ENCODE measurements at places on chromosomes 11 and 22. TPM values are rescaled to one million over a fixed set of nuclear protein-coding genes. Genes with fewer than 3 reads are reported as not detected.

TRPC6 gene
- polyA plus RNA-seq = 17.1 TPM

OR5T2 gene
- polyA plus RNA-seq = not detected

DNA sequence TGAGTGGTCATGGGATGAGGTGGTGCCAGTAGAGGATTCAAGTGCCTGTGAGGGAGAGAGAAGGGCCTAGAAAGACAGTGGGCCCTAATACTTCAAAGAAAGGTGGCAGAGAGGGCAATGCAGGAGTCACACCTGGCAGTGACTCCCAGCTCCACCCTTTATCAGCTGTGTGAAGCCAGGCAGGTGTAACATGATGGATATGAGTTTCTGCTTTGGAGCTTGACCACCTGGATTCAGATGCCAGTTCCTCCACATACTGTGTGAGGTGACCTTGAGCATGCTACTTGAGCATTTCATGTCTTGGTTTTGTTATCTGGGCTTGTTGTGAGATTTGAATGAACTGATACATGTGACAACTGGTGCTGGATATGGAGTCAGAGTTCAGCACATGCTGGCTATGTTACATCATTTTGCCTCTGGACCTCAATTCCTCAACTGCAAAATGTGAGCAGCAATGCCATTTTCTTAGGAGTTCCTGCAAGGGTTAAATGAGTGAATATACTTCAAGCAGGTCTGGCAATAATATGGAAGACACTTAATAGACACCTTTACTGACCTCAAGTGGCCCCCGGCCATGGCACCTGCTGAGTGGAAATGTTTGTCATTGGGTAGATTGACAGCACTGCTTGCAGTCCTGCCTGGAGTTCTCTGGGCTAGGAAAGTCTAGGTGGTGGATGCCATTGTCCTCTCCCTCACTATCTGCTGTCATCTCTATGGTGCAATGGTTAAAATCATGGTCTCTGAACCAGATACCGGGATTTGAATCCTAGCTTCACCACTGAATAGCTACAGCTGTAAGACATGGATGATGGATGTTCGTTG lies 83.3 kb downstream of the MICAL2 start:
- DNase-seq = no peak

DCDC1 gene
- 0.07 TPM for polyA plus RNA-seq

OR52I1 gene
- polyA plus RNA-seq = not detected
